ENCODE measurements at places on chromosomes 12 and 14.

DNA sequence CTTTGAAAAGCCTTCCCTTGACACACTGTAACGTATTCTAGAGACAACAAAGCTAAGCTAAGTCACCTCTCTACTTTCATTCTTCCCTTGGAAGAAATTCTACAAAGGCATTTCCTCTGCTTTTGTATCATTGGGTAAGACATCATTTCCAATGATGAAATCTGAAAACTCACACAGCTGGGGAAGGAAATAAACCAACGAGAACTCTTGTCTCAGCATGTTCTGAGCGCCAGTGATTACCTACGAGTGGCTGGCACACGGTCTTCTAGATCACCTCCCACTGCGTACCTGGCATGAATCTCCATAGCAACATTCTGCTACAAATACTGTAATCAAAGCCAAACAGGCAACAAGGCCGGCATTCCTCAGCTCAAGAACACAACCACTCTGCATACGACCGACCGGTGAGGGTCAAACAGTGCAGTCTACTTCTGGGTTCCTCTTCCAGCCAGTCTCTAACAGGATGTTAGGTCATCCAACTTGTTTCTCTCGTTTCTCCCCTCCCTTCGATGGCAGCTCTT lies 7.6 kb downstream of the VPS37B start:
- peak; percentile 89 for DNase-seq

DNA sequence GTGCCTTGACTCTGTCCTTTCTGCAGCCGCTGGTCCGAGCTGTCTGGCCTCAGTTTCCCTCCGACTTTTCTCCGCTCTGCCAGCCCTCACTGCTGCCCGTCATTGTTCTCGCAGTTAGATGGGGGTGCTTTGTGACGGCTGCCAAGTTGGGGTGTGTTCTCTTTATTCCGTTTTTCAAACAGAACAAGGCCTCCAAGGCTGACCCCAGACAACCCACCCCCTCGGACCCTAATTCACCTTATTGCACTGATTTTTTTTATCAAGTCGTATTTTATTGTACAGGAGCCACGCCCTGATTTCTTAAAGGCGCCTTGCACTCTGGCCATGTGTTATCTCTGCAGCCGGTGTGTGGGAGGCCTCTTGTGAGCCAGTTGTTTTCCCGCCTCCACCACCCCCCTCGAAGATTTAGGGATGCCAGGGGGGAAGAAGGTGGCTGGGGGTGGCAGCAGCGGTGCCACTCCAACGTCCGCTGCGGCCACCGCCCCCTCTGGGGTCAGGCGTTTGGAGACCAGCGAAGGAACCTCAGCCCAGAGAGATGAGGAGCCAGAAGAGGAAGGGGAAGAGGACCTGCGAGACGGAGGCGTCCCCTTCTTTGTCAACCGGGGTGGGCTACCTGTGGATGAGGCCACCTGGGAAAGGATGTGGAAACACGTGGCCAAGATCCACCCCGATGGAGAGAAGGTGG lies 1.3 kb downstream of the VASH1 start:
- DNase-seq, result no peak

GRCh38 chr14:95597784-95598211 lies 62.9 kb downstream of the GLRX5 start:
- DNase-seq, result peak; percentile 59

DNA sequence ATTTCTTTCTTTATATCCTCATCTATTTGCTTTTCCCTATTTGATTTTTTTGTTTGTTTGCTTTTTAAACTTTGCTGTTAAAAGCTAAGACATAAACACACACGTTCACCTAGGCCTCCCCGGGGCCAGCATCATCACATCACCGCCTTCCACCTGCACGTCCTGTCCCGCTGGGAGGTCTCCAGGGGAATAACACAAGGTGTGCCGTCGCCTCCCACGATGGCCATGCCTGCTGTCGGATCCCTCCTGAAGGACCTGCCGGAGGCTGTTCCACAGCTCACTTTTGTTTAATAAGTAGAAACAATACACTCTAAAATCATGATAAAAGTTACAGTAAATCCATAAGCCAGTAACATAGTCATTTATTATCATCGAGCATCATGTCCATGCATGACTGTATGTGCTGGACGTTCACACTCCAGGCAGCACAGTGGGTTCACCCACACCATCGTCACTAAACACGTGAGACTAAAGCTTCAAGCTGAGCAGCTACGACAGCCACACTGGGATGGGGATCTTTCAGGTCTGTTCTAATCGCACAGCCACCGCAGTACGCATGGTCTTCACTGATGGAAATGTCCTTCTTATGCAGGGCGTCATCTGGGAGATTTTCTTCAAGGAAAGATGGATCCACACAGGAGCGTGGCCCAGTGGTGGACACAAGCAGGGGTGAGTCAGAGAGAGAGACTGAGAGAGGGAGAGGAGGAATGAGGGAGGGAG lies 3.6 kb downstream of the RIMBP2 start:
- DNase-seq, result no peak

DNA sequence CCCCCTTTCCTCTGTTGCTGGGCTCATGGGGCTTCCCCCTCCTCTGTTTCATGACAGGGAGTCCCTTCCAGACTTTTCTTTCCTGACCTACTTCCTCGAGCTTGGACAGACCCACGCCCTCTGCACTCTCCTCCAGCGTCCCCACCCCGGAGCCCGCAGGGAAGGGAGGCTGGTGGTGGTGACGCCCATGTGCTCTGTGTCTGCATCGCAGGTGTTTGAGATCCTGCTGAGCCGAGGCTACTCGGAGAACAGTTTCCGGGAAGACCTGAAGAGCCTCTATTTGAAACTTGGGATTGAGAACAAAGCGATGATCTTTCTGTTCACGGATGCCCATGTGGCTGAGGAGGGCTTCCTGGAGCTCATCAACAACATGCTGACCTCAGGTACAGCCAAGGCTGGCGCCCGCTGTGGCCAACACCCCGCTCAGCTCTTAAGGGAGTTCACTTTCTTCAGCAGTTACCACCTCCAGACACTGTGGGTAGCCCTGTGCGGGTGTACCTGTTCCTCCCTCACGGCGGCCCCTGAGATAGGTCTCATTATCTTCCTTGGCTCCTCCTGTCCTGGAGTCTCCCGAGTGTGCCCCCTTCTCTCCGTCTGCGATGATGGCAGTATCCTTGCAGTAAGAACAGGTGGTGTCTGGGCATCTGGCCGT lies 85.6 kb downstream of the CCDC92 start:
- no peak for DNase-seq

DNA sequence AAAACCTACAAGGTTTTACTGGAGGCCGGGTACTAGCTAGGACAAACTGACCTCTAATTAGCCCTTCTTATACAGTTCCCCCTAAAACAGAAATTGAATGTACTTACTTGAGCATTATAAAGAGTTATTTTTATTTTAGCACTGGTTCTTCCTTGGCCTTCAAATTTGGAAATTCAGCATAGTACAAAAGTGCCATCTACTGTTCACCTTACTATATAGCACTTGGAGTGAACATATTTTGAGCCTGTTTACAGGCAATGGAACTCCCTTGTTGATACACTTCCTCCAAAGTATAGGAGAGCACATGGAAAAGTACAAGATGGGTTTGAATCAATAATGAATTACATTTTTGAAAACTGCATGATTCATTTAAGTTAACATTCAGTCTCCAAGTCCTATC lies 3.9 kb upstream of the POC1B start:
- DNase-seq, result peak; percentile 67

DNA sequence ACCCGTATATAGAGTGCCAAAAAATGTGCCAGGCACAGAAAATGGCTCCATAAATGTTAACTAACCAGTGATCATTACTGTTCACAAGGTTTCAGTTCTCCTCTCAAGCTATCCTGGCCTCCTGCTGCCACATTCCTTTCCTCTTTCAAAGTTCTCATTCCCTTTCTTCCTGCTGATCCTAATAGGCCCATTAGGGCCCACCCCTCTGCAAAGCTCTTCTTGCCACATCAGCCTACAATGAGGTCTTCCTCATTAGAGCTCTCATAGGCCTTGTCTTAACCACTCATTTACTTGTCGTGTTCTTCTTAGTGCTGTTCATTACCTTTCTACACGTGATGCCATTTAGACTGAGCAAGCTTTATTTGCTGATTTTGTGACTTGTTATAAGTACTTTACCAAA lies 40.5 kb downstream of the RPS29 start:
- DNase-seq, result no peak

DNA sequence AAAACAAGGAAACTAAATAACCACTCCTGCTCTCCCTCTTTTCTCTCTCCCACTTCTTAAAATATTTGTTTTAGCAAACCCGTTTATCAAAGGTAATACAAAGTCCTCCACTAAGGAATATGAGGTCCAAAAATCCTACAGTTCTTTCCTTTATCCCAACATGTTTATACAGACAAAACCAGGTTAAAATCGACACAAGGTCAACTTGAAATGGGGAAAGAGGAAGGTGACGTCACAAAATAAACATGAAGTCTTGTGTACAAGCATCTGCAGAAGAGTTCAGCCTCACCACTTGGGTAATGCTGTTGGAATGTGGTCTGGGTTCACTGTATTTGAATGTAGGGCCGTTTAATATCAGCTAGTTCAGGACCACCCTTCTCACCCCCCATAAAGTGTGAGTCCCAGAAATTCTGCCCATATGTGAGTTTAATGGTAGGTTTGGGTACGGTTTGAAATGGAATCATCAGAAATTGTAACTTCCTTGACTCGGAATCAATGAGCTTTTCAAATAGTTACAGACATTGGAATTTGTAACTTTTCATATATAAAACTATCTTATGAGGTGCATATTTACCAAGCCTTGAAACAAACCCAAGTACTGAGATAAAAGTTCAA lies 120.0 kb upstream of the SLC38A2 start:
- DNase-seq, result peak; percentile 84

GRCh38 chr12:79274501-79275064 lies 410.0 kb downstream of the SYT1 start:
- no peak for DNase-seq

DNA sequence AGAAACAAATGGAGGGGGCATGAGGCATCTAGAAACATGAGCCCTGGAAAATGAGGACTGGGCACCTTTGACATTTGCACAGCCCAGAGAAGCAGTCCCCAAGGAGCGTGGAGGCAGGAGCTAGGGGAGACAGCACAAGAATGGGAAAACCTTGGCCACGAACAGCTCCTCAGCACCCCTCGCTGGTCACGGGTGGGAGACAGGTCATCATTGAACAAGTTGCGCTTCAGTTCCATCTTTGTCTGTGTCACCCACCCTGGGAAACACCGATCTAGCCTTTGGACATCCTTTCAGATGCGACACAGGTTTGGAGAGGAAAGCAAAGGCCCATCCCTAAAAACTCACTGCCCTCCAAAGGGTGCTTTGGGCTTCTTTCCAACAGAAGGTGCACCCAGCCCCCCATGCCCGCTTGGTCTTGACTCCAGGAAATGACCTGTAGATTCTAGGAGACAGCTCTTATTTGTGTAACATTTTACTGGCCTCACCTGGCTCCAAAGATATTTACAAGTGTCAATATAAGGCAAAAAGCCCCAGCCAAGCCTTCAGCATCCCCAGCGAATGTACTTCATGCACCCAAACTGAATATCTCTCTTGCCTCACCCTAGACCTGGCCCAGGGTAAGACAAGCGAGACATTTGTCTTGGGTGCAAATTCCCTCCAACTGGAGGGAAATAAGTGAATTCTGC lies 28.8 kb upstream of the CLMN start:
- DNase-seq, result no peak

DNA sequence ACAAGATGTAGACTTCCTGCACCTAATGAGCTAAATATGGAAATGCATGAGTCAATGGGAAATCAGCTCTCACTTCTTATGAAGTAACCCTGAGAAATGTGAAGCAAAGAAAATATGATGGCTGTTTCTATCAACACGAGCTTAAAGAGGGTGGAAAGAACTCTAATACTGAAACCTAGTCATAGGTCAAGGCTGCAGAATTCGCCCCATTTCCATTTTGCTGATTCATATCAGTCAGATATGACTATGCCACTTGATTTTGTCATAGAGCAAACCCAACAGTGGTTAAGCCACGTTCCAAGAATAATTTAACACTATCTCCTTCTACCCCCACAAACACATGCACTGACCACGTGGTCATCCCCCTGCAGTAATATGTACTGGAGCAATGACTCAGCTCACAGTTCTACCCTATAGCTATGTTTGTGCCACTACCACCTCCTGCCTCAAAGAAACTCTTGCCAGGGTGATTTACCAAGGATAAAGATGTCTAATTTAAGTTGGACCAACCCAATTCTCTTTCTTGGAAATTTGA lies 157.5 kb downstream of the TMTC3 start:
- peak; percentile 88 for DNase-seq

GRCh38 chr14:94998685-94999084 lies 158.6 kb downstream of the DICER1 start:
- no peak for DNase-seq

DNA sequence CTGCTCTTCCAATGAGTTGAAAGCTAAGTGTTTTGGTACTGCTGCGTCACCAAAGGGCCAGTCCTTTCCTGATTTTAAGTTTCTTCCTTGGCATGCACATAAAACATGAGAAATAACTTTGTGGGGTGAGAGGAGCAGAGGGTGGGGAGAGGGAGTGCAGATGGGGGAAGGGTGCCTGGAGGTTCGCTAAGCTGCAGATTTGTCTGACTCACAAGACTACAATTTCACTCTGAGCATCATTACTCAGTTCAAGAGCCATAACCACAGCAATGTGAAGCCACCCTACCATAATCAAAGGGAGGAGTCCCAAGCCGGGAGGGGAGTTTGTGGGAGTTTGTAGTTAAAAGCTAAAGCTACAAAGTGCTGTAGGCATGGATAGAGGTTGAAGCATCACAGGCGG lies 136.1 kb downstream of the ANO2 start:
- DNase-seq, result peak; percentile 85

GRCh38 chr12:125434936-125435443 lies 369.8 kb downstream of the AACS start:
- no peak for DNase-seq

GRCh38 chr14:37167151-37168047 lies 5.0 kb downstream of the SLC25A21 start:
- no peak for DNase-seq

DNA sequence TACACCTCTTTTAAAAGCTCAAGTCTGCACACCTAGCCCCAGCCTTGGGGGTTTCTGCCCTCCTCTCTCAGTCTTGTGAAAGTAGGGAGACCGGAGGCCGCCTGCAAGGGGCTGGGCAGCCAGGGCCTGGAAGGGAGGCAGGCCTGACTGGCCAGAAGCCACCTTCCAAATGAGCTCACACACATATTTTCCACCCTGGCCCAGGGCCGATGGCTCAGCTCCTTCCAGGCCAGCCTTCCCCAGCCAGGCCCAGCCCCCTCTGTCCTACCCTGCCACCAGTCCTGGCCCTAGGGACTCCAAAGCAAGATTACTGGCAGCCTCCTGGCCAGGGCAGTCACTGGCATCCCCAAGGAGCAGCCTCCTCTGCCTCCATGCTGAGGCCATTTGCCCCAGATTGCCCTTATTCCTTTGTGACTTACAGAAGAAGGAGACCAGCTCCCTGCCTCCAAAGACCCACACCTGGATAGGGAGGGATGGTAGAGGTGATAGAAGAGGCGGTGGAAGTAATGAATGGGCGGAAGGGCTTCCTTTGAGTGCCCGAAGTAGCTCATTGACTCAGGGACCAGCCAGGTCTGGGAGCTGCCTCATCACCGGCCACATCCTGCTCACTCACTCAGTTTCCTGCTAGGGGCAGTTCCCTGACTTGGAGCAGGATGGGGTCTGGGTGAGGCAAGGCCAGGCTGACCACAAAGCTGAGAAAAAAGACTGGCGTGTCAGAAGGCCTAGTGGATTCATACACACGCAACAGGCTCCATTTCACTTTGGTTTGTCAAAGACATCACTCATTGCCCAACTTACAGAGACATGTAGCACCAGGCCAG lies 14.8 kb downstream of the MMP14 start:
- DNase-seq, result peak; percentile 96

GRCh38 chr12:57722716-57723629 lies 15.6 kb downstream of the AGAP2 start:
- no peak for DNase-seq

GRCh38 chr12:8045952-8046944 lies 13.7 kb downstream of the FOXJ2 start:
- DNase-seq, result peak; percentile 87

GRCh38 chr14:24806061-24806678 lies 172.2 kb upstream of the GZMB start:
- peak; percentile 77 for DNase-seq

Data from astrocyte of the hippocampus (primary cell).